ENCODE measurements at places on chromosomes 6 and 20. TPM values are rescaled to one million over a fixed set of nuclear protein-coding genes. Genes with fewer than 3 reads are reported as not detected.
A peak's percentile ranks its signal among the peaks of the same experiment; 100 is the strongest.

GRCh38 chr20:36214684-36215256 is 21.5 kb upstream of the AAR2 start:
- no peak for DNase-seq

The SMLR1 gene
- total RNA-seq = 22.2 TPM

GRCh38 chr6:19891451-19891850 is 54.3 kb downstream of the ID4 start:
- no peak for DNase-seq

DNA sequence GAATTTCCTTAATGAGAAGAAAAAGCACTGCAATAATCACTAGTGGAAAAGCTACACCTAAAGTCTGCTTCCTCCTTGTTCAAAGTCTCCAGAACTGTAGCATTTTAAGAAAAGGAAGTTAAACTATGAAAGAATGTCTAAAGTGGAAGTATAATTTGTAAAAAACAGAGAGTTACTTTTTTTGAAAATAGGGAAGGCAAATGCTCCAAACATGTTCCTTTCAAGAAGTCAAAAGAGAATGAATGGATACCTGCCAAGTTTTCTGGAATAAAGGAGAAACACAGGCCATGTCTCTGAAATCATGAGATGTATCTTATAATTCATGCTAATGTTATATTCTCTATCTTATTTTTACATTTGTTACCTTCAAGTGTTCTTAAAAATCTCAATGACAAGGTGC is 60.7 kb upstream of the ADGRG6 start:
- DNase-seq = no peak

GRCh38 chr20:32598606-32599005 is 13.5 kb upstream of the NOL4L start:
- no peak for DNase-seq

GRCh38 chr6:56807326-56807988 is 147.4 kb upstream of the BEND6 start:
- no peak for DNase-seq

The FOXA2 gene
- total RNA-seq = 18.9 TPM

DNA sequence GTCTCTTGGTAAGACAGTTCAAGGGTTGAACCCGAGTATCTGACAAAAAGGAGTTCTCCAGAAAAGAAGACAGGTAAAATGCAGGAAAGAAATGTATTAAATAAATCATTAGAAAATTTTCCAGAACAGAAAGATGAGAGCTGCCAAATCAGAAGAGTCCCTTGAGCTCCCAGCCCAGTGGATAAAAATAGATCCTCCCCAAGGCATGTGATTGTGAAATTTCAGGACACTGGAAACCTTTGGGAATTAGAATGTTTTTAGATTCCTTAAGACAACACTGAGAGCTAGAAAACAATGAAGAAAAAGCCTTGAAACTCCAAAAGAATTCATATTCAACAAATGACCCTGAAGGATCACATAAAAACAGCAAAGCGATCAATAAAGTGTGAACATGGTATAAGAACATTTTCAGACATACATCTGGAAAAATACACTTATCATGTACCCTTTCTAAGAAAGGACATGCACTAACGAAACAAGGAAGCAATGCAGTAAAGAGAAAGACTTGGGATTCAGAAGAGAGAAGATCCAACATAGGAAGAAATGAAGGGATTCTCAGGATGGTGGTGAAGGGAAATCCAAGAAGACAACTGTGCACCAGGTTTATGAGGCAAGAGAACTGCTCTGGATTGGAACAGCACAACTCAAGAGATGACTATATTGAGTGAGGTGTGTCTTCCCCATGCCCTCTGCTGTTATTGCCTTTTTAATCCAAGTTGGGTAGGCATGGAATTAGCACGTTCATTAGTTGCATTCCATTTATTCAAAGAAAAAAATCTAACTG is 390.4 kb downstream of the SYNE1 start:
- DNase-seq = no peak

DNA sequence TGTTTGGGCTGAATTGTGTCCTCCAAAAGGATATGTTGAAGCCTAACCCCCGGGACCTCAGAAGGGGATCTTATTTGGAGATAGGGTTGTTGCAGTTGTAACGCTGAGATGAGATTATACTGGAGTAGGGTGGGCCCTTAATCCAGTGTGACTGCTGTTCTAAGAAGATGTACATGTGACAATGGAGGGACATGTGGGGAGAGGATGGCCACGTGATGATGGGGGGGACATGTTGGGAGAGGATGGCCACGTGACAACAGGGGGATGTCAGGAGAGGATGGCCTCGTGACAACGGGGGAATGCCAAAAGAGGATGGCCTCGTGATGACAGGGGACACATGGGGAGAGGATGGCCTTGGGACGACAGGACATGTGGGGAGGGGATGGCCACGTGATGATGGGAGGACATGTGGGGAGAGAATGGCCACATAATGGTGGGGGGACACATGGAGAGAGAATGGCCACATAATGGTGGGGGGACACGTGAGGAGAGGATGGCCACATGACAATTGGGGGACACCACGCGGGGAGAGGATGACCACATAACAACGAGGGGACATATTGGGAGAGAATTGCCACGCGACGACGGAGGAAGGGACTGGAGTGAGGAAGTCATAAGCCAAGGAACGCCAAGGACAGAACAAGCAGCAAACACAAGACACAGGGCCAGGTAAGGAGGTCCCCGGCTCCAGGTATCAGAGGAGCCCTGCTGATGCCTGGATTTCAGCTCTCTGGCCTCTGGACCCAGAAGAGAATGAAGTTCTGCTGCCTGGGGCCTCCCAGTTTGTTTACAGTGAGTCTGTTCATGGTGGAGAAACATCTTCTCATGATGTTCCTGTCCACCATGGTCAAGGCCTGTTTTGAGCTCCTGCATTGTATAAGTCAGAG is 29.2 kb downstream of the SYNJ2 start:
- DNase-seq = no peak

DNA sequence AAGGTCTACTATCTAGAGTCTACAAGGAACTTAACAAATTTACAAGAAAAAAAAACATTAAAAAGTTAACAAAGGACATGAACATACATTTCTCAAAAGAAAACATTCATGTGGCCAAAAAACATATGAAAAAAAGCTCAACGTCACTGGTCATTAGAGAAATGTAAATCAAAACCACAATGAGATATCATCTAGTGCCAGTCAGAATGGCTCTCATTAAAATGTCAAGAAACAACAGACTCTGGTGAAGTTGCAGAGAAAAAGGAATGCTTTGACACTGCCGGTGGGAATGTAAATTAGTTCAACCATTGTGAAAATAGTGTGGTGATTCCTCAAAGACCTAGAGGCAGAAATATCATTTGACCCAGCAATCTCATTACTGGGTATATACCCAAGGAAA is 48.3 kb downstream of the OGFRL1 start:
- no peak for DNase-seq

- DNase-seq = no peak
Observed at GRCh38 chr20:4246428-4246827, 231.1 kb upstream of the RNF24 start.

- no peak for DNase-seq
Observed at GRCh38 chr20:59217794-59218280, 54.2 kb downstream of the ZNF831 start.

GRCh38 chr20:5524896-5525295 is 208.1 kb upstream of the PROKR2 start:
- no peak for DNase-seq

GRCh38 chr20:39278230-39278788 is 316.2 kb downstream of the DHX35 start:
- DNase-seq = no peak

- DNase-seq = no peak
Observed at GRCh38 chr6:452301-453067, 60.9 kb downstream of the IRF4 start.

- no peak for DNase-seq
Observed at GRCh38 chr6:90463359-90463758, 123.5 kb downstream of the MAP3K7 start.

DNA sequence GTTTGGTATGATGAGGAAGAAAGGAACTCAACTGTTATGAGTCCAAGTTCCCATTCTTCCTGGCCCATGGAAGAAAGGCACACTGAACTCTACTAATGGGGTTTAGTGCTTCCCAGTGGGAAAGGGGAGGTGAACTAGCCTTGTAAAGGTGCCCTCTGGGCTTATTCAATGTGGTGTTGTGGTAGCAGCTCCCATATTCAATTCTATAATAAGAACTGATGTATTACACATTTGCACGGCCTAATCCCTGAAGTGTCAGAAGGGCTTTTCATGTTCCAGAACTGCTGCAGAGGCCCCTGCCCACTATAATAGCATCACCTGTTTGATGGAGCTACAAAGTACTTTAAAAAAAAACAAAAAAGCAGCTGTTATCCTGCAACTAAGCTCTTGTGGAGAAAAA is 17.1 kb downstream of the PRKN start:
- no peak for DNase-seq

The OR14J1 gene
- not detected for total RNA-seq

- no peak for DNase-seq
Observed at GRCh38 chr6:7684843-7685242, 41.1 kb upstream of the BMP6 start.

DNA sequence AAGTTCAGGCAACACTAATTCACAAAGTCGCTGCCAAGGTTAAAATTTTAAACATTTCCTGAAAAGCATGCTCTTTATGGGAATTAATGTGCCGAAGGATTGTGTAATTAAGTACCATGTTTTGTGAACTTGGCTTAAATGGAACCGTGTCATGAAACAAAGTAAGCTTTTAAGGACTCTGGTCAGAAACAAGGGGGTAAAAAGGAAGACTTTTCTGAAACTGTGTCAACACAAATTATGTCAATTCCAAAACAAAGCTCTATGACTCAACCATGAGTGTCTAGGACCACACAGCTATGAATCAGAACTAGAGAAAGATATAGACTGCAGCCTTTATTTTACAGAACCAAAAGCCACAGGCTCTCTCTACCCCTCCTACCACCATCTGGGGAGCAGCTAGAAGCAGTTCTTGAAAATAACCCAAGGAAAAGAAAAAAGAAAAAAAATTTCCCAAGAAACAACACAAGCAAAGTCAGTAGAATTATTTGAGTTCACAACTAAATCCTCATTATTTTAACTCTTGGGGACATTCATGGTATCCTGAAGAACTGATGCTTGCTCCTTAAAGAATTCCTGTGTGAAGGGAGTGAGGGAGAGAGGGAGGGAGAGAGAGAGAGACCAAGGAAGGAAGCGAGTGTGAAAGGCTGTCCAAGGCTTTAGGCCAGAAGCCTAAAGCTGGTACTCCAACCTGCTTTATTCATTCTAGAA is 81.9 kb downstream of the ZMYND8 start:
- DNase-seq = no peak

- DNase-seq = no peak
Observed at GRCh38 chr20:63624486-63624885, 2.4 kb downstream of the GMEB2 start.

The RIPPLY2 gene
- not detected for total RNA-seq

DNA sequence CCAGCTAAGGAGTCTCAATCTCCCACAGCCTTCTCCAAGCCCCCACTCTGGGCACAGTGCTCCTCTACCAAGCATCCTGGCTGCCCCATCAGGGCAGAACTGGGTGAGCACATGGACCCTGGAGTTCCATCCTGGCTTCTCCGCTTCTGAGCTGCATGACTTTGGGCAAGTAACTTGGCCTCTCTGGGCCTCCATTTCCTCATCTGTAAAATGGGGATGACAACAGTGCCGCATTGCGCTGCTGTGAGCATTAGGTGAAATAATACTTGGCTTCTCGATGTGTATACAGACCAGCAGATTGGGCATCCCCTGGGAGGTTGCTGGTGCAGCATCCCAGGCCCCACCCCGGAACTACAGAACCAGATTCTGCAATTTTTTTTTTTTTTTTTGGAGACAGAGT is 8.3 kb upstream of the RIPOR3 start:
- DNase-seq = no peak

DNA sequence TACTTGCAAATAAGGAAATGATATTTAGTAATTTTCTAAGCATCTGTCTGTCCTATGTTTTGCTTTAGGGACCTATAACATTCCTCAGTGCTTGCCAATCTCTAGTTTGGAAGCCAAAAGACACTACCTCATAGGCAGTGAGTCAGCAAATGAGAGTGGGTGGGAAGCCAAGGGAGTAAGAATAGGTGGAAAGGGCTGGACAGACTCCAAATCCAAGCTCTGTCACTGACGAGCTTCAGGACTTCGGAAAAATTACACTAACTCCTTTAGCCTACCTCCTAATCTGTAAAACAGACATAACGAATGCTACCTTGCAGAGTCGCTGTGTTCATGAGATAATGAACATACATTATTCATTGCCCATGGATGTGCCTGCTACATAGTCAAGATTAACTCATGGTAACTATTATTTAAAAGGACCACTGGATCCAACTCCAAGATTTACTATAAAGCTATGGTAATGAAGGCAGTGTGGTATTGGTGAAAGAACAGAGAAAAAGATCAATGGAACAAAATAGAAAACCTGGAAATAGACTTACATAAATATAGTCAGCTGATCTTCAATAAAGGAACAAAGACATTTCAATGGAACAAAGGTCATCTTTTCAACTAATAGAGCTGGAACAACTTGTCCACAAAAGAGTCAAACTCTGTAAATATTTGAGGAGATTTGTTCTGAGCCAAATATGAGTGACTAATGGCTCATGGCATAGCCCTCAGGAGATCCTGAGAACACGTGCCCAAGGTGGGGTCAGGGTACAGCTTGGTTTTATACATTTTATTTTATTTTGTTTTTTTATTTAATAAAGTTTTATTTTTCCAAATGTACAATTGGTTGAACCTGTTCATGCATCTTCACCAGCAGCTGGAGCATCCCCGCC is 64.1 kb downstream of the FAM50B start:
- DNase-seq = peak; percentile 71

The DAAM2 gene
- total RNA-seq = 6.0 TPM

The PSORS1C1 gene
- not detected for total RNA-seq

The ACTL10 gene
- 0.20 TPM for total RNA-seq

GRCh38 chr6:163423696-163424095 is 9.2 kb downstream of the QKI start:
- no peak for DNase-seq

DNA sequence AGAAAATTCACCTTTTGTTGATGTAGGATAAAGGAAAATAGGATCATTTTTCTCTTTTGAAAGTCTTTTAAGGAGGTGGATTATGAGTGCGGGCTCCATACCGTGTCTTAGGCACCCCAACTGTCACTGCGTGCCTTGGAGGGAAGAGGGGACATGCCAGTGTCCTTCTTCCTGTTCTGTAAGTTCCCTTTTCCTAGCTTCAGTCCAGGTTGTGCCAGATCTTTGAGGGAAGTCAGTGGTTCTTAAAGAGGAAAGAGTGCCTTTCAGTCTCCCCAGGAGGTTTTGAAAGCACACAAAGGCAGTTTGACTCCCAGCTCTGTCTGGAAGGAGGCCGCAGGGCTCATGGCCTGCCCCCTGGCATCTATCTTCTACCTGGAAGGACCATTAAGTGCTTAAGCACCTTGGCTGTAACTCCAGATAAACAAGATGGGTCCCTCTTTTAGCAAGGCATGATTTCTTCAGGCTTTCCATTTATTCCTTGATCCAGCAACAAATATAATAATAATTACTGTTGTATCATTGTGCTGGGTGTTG is 13.0 kb downstream of the EFCAB8 start:
- no peak for DNase-seq

- DNase-seq = no peak
Observed at GRCh38 chr6:144435602-144436426, 150.7 kb downstream of the UTRN start.
